CD4-positive, alpha-beta T cell treated with Interleukin-12 subunit alpha and Interleukin-12 subunit beta, for 1 hour (primary cell): ENCODE measurements at places on chromosomes 16 and 17.

DNA sequence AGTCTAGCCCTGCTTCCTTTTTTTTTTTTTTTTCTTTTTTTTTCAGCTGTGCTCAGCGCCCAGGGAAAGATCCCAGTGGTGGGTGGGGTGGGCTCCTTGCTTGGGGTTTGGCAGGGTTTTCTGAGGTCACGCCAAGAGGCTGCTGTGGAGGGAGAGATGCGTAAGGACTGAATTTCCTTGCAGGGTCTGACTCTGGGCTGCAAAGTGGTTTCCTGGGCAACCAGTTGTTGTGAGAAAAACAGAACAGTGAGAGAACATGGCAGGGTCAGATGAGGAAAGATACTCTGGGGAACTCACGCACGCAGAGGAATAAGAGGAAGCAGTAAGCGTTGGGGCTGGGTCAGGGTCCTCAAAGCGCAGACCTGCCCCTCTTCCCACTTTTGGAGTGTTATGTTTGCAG is 119.5 kb downstream of the IRF8 start:
- DNase-seq, result peak; percentile 33

GRCh38 chr17:41654678-41655607 is 30.6 kb upstream of the KRT17 start:
- DNase-seq, result no peak

DNA sequence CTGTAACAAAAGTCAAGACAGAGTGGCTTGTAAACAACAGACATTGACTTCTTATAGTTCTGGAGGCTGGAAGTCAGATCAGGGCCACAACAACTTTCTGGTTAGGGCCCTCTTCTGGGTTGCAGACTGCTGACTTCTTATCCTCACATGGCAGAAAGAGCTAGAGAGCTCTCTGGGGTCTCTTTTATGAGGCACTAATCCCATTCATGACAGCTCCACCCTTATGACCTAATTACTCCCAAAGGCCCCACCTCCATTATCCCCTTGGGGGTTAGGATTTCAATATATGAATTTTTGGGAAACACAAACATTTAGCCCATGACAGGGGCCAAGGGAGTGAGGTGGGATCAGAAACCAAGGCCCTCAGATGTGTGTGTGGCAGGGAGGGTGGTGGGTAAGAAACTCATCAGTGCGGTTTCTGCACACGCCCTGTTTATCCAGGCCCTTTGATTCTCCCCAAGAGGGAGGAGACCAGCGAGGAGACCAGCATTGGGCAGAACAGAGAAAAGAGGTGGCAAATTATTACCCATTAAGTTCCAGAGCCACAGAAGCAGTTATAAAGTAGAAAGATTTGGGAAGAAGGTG is 74.8 kb downstream of the UTP18 start:
- DNase-seq, result no peak

DNA sequence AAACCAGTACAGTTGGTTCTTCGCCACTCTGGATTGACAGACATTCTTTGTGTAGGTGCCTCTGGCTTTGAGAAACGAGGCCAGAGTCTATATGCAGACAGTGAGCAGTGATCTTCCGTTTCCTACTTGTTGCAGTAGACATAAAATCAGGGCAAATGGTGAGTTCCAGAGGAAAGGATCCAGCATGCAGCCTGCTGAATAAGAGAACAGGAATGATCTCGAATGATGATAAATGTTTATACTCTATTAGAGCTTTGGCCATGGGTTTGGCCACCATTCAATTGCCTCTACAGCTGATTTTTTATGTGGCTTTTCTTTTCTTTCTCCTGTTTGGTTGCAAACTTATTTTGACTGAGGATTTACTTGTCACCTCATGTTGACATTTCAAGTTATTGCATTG is 286.7 kb downstream of the IRX3 start:
- no peak for DNase-seq

DNA sequence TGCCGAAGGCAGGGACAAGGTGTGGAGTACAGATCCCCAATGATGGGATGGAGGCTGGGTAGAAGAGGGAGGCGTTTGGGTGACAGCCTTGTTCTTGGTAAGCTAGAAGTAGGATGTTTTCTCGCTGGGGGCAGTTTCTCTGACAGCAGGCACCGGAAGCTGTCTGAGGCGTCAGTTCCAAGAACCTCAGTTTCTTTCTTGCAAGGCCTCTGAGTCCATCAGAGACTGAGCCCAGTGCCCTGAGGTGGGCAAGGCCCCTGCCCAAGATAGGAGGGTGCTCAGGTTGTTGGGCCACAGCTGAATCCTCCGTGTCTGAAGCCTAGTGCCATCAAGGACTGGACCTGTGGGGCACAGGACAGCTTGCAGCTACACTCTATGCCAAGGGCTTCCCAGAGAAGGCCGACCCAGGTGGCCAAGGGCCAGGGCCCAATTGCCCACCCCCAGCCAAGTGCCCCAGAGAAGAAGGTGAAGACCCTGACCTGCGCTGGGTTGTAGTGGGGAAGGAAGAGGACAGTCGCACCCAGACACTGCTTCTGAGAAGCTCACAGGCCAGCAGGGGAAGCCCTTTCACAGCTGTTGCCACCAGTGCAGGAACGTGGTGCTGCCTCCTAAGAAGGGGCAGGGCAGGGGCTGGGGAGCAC is 13.1 kb downstream of the CYB5D2 start:
- no peak for DNase-seq

- peak; percentile 13 for DNase-seq
These were observed 4.1 kb upstream of the DOC2B start for GRCh38 chr17:185445-186138.

- DNase-seq, result no peak
These were observed 40.3 kb downstream of the TK2 start for GRCh38 chr16:66509576-66509975.

- peak; percentile 99 for DNase-seq
These were observed at the start of gene ARRB2 for GRCh38 chr17:4709794-4710692. TSS of gene ARRB2 (plus strand) at chr17:4710632. CDS start at chr17:4710722, 90 bp downstream.

- no peak for DNase-seq
These were observed 99.9 kb downstream of the ASIC2 start for GRCh38 chr17:33192951-33193911.

GRCh38 chr17:49715717-49716279 is 8.0 kb upstream of the SLC35B1 start:
- DNase-seq, result peak; percentile 82

DNA sequence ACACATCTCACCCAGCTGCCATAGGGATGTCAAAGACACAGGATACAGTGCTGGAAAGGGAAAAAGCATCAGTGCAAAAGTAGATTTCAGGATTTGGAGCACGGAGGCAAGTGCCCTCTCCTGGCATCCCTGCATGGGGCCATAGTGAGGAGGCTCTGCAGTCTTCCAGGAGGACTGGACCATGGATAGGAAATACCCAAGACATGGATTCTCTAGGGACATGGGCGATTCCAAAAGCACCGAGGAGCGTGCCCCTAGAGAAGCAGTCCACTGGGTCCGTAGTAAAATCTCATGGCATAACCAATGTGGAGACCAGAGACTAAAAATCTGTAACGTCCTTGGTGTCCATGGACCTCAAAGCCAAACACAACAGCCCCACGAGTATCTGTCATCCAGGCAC is 818.2 kb downstream of the KCNJ18 start:
- no peak for DNase-seq

DNA sequence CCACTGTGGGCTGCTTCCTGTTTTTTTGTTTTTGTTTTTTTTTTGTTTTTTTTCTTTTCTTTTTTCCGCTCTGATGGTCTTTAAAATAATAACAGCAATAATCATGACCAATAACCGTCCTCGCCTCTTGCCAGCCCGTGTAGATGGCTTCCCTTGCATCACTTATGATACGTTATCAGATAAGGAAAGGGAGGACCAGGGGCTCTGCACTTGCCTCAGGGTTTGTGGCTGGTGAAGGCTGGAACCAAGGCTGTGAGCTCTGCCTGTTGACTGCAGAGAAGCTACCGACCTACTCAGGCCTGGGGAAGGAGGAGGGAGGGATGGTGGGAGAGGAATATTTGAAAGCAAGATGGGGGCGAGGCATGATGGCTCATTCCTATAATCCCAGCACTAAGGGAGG is 114.0 kb upstream of the SDK2 start:
- DNase-seq, result no peak

GRCh38 chr16:6698548-6698947 is 634.1 kb upstream of the RBFOX1 start:
- no peak for DNase-seq

DNA sequence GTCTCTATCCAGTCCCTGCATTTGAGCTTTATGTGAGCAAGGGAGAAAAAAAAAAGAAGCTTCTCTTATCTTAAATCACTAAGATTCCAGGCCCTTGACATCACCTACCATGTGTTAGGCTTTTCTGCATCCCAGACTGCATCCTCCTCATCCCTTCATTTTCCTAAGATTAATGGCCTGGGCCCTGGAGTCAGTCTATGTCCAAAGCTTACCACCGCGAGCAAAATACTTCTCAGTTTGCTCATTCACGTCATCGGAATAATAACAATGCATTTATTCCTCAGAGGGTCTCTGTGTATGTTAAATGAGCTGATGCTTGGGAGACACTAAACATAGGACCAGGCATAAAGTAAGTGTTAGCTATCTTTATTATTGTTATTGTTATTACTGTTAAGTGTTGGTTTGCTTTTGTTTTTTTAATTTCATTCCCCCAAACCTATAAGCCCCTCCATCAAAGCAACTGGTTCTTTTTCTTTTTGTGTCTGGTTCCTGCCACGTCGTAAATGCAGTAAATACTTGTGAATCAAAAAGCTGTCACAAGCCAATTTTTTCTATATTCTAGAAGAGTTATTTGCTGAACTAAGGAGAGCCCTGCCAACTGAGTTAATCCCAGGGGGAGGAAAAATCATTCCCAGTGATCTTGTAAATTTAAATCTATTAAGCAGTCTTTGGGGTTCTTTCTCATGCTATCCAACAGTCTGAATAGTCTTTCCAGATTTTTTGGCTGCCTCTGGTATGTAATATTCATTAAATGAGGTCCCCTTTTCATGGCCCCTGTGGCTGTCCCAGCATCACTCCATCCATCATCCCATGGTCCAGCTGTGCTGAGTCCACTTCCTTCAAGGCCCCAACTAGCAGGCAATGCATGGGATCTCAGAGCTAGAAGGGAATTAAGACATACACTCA is 46.5 kb downstream of the VAT1L start:
- DNase-seq, result no peak

DNA sequence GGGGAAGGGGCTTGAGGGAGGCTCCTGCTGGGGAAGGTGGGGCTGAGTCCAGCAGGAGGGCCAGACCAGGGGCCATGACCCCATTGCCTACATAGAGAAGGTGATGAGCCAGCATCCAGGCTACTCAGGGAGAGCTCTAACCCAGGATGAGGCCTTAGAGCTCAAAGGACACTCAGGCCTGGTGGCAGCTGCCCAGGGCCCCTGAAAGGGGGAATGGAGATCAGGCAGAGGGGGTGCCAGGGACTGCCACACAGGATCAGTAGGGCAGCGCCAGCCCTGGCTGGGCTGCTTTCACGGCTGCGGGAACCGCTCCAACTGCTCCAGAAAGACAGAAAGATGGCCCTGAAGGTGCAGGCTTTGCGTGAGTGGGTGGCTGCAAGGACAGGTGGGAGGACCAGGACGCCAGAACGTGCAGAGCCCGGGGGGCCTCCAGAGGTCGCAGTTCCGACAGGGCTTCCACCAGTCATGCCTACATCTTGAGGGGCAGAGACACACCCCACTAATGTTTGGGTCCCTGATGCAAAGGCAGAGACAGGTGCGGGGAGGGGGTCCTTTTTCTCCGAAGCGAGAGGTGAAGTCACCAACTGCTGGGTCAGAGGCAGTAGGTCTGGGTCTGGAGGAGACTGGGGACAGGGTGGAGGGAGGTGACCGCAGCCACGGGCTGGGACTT is 882 bp upstream of the ATP6V0C start:
- DNase-seq, result peak; percentile 39

- no peak for DNase-seq
These were observed 6.6 kb upstream of the GHDC start for GRCh38 chr17:42200706-42201457.

DNA sequence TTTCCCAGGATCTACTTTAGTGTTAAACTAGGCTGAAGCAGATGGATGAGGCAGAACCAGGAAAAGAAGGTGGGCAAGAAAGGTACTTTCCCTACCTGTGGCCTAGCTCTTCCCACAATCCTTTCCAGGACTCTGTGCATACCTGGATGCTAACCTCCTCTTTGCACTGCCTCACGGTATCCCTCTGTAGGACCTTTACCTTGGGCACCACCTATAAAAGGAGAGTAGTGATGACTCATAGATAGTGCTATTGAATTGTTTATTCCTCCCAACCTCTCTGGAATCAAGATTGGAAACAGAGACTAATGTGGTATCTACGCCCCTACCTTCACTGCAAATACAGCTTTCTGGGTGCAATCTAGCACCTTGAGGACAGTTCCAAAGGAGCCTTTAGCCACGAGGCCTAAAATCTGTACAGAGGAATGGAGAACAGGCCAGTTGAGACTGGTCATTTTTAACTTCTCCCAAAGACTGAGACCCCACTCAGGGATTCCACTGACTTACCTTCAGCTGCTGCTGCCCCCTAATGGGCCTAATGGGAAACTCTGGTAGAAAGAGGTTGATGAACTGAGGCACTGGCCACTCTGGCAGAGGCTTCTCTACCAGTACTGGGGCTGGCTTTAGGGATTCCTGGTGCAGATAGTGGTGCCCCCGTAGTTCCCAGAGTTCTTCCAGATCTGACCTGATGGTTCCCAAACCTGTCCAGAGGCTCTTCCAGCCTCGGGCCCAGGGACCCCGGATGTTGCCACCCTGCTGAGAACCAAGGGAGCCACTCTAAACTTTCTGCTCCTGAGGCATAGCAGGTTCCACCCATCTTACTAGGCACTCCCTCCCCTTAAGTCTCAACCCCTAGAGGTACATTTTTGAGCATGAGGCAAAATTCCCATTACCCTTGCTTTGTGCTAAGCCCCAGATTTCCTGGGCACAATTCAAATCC is 781 bp downstream of the RSKR start:
- peak; percentile 46 for DNase-seq

DNA sequence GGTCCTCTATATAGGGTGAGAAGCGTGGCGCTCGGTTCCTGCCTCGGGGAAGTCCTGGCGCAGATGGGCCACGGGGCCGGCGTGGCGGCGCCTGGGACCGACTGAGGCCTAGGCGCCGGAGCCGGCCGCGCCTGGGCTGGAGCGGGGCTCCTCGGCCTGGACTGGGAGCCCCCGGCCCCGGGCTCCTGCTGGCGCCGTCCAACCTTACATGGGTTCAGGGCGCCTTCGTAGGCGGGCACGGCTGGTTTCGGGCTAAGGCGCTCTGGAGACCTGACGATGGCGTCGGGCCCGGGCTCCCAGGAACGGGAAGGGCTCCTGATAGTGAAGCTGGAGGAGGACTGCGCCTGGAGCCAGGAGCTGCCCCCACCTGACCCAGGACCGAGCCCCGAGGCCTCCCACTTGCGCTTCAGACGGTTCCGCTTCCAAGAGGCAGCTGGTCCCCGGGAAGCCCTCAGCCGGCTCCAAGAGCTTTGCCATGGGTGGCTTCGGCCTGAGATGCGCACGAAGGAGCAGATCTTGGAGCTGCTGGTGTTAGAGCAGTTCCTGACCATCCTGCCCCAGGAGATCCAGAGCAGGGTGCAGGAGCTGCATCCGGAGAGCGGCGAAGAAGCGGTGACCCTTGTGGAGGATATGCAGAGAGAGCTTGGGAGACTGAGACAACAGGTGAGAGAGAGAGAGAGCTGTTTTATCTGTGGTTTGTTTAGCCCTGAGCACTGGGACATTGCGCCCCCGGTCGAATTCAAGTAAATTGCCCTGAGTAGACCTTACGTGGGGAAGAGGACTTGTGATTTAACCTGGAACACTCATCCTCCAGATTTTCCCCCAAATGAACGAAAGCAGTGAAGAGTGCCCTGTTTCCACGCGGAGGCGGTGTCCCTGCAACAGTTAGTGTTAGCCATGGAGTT is 504 bp downstream of the ZNF263 start:
- no peak for DNase-seq
